IMR-90 (cell line): ENCODE measurements at places on chromosomes 6 and 20. TPM values are rescaled to one million over a fixed set of nuclear protein-coding genes. Genes with fewer than 3 reads are reported as not detected.

DNA sequence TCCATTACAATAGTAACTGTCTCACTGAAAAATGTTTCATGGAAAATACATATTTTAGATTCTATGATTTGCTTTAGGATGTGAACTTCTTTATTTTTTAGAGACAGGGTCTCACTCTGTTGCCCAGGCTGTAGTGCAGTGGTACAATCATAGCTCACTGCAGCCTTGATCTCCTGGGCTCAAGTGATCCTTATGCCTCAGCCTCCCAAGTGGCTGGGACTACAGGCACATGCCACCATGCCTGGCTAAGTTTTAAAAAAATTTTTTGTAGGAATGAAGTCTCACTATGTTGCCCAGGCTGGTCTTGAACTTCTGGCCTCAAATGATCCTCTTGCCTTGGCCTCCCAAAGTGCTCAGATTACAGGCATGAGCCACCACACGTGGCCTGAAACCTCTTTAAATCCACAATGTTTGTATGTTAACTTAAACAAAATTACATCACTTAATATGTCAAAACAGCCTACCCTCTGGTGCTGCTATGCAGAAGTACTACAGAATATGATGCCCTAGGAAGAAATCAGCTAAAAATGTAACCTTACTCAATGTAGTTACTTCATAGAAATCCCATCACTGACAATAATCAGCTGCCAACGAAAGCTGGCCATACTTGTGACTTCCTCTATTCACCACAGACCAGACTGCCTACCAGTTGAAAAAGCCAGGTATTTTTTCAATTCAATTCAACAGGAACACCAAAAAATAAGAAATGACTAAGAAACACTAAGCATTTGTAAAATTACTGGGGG is 17.6 kb downstream of the EEF1A1 start:
- no peak overlapping the region for H3K27ac ChIP-seq
- H3K4me1 ChIP-seq: no peaks in the 10 kb centered on the region
- peaks cover 17% of the 10 kb centered on the region for H3K36me3 ChIP-seq

DNA sequence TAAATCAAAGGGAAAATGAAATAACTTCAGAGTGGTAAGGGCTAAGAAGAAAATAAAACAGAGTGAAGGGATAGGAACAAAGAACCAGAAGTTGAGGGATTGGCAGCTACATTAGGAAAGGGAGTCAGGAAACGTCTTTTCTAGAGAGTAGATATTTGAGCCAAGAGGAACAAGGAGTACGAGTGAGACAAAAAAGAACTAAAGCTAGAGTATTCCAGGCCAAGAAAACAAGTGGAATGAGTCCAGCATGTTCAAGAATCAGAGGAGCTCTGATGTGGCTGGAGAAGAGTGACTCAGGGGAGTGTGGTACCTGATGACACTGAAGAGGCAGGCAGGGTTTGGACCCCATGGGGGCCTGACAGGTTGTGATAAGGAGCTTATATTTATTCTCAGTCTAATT is 66.3 kb downstream of the CEP162 start:
- H3K36me3 ChIP-seq: no peaks in the 10 kb centered on the region
- no peak overlapping the region for H3K4me3 ChIP-seq
- H3K4me1 ChIP-seq: no peaks in the 10 kb centered on the region
- no peak overlapping the region for H3K27ac ChIP-seq
- no peaks in the 10 kb centered on the region for H3K27me3 ChIP-seq
- no peak for DNase-seq

DNA sequence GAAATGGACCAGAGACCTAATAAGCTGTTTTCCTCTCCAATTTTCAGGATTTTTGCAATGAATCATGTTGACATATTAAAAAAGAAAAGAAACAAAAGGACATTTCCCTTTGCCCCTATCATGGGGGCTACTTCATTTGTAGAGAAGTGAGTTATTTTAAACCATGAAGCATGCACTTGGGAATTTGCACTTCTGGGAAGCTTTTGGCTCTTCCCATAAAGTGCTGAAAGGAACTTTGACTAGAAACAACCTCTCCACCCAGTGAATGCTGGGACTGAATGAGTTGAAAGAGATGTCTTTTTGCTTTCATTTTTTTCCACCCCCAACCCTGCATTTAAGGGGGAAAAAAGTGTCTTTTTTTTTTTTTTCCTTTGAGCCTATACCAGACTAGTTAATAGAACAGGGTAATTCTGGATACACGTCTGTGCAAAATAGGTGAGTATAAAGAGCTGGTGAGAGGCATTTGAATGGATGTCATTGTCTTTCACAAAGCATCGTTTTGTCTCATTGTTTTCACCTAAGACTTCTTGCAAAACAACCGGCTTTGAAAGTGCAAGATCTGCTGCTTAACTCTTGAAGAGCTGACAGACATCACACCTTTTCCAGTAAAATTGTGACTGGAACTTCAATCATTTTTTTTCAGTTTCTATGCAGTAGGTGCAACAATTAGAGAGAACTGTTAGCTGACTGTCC is 138.7 kb upstream of the BACH2 start:
- peaks cover 8% of the 10 kb centered on the region for H3K27me3 ChIP-seq
- H3K4me3 ChIP-seq: no peak overlapping the region
- no peak overlapping the region for H3K27ac ChIP-seq
- H3K4me1 ChIP-seq: no peaks in the 10 kb centered on the region
- no peak for DNase-seq

DNA sequence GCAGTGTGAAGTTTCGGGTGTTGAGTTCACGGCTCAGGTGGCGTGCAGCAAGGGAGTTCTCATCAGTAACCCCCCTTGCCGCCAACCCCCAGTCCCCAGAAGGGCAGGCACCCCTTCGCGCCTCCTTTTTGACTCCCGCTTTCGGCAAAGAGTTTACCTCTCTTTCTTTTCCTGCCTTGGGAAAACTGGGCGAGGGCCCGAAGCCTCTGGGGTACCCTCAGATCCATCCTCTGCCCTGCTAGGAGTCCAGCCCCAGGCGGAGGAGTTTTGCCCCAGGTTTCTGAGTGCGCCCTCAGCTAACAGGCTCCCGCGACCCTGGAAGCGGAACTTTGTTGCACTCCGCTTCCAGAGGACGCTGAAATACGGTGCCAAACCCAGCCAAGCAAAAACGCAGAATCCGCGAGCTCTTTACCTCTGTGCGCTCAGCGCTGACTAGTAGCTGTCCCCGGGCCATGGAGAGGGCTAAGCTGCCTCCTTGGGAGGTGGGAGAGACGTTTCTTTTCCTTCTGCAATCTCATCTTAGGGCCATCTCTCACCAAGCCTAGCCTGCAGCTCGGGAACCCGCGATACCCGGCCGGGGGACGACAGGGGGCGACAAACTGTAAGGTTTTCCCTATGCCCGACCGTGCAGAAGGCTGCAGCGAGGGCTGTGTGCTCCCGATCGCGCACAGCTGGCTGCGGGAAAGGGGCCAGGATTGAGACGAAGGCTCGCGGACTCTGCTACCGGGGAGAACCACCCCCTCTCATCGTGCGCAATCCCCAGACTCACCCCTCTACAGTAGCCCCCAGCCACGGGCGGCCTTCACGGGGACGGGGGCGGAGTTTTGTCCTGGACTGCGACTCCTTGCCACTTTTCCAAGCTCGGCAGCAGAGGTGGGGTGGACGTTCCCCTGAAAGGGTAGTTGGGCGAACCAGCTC is 2.7 kb upstream of the PAX1 start:
- no peaks in the 10 kb centered on the region for H3K4me1 ChIP-seq
- no peak overlapping the region for H3K4me3 ChIP-seq
- peaks cover 52% of the 10 kb centered on the region for H3K27me3 ChIP-seq
- peak; percentile 3 for DNase-seq
- H3K36me3 ChIP-seq: no peaks in the 10 kb centered on the region
- H3K27ac ChIP-seq: no peak overlapping the region

DNA sequence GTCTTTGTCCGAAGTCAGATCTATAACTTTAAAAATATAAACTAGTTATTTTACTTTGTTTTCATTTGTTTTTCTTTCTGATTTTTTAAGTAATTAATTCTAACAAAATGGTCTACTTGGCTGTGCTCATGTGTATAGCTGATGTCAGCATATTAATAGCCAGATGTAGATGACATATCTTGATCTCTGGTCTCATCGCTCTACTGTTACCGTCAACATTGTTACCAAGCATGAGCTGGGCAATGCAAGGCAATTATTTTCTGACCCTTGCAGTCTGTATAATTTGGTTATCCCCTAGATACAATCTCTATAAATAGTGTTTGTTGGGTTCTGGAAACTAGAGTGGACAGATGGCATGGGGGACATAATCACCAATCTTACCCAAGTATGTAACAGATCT is 151.6 kb upstream of the PTPRK start:
- no peak for DNase-seq
- no peaks in the 10 kb centered on the region for H3K27me3 ChIP-seq
- H3K4me1 ChIP-seq: no peaks in the 10 kb centered on the region
- H3K36me3 ChIP-seq: no peaks in the 10 kb centered on the region
- H3K27ac ChIP-seq: no peak overlapping the region

The SAMD10 gene
- 0.54 and 0.56 TPM in 2 replicates for total RNA-seq

The SUMO4 gene
- total RNA-seq: 1.9 and 2.2 TPM in 2 replicates
